Activated T-cell treated with anti-CD3 and anti-CD28 coated beads, Interleukin-2, amount 50 U/mL, for 1 hour (primary cell): ENCODE measurements at places on chromosomes 13 and 19.

GRCh38 chr13:109422161-109422560 lies 364.2 kb downstream of the IRS2 start:
- DNase-seq, result no peak

DNA sequence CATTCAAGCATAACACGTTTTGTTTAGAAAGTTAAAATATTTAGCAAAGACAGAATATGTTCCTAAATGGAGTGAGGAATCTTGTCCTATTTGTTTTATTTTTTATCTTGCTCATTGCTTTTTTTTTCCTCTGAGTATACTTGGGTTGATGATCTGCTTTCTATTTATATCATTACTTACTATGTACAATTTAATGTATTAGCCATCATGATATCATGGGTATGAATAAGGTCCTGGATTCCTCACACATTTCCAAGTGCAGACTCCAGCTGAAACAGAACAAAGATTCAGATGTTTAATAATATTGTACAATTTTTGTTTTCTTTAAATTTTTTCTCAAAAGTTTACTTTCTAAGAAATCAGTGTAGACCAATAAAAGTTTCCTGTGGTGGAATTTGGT lies 388.2 kb downstream of the GPC6 start:
- DNase-seq, result no peak

GRCh38 chr13:95636853-95637252 lies 7.7 kb downstream of the DZIP1 start:
- DNase-seq, result no peak

DNA sequence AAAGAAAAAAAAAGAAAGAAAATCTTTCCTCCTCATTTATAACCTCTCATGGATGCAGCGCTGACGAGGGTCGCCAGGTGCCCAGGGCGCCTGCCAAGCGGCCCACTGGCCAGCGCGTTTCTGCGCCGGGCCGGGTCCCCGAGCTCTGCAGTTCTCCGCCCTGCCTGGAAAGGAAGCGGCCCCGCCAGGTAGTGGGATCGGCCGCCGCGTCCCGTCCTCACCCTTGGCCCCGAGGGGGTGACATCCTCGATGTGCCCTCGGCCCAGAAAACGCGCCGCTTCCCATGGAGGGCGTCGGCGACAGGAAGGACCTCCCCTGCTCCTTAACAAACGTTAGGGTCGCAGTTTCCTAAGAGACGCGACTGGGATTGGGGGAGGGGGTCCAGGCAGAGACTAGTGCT lies 56.9 kb downstream of the ZNF726 start:
- no peak for DNase-seq

- no peak for DNase-seq
These were observed 4.5 kb upstream of the EEF1AKMT1 start for GRCh38 chr13:20778311-20778710.

GRCh38 chr19:53662209-53662608 lies 30.4 kb downstream of the DPRX start:
- DNase-seq, result no peak

GRCh38 chr19:17048885-17049453 lies 22.4 kb upstream of the CPAMD8 start:
- no peak for DNase-seq

DNA sequence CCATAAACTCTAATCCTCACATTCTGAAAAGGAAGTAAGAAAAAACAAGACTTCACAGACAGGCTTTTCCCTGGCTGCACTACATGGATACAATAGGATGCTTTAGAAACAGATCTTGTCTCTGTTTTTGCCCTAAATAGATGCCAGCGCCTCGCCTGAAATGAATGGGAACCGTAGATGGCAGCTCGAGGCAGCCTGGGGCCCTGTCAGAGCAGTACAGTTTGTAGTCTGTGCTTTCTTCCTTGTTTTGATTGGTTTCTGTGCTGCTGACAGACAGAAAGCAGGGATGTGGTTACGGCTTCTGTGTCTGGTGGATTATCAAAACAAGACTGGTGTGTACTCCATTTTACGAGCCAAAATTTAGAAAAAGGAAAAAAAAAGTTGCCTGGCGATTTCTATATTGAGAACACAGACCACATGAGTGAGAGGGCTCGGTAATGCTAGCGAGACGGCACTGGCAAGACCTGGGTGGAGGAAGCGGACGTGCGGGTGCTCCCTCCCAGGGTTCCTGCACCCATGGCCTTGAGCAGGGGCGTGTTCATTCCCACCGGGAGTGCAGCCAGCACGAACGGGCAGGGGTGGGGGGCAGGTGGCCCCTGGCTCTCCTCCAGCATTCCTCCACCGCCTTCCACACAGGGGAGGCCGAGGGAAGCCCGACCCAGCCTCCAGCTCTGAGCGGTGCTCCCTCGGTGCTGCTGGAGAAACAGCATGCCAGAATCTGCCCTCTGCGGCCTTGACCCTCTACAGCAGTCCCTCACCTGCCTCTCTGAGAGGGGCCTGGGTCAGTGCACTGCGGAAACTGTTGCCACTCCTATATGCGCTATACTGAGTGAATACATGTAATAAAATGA lies 37.6 kb upstream of the C1QTNF9 start:
- peak; percentile 65 for DNase-seq

GRCh38 chr19:50328224-50328872 lies 829 bp downstream of the KCNC3 start:
- DNase-seq, result no peak

DNA sequence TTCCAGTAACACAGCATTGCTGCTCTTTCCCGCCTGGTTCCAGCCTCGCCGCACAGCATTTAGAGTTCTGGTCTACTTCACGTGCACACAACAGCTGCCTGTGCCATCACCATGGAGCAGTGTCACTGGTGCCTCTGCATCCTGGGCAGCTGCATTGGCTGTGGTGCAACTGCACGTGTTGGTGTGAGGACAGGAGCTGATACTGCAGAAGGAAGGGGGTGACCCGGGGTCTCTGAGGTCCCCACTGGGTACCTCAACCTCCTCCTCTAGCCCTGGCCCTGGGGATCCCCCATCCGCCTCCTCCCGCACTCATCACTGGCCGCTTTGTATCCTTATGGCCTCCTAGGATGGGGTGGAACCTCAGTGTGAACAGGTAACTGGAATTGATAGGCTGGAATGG lies 112.5 kb downstream of the SOX1 start:
- DNase-seq, result no peak

DNA sequence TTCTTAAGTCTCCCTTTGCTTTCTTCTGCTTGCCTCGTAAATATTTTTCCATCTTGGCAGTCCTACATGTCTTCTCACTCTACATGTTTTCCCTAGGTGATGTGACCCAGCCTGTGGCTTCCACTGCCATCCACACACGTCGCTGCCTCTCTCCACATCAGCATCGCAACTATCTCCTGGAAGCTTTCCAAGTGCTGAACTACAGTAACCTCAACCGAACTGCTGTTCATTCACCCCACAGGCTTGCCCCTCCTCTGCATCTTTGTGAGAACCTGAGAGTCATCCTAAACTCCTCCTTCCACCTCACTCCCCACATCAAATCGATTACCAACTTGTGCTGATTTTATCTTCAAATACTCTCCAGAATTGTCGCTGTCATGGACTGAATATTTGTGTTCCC lies 41.2 kb upstream of the USPL1 start:
- DNase-seq, result peak; percentile 49

DNA sequence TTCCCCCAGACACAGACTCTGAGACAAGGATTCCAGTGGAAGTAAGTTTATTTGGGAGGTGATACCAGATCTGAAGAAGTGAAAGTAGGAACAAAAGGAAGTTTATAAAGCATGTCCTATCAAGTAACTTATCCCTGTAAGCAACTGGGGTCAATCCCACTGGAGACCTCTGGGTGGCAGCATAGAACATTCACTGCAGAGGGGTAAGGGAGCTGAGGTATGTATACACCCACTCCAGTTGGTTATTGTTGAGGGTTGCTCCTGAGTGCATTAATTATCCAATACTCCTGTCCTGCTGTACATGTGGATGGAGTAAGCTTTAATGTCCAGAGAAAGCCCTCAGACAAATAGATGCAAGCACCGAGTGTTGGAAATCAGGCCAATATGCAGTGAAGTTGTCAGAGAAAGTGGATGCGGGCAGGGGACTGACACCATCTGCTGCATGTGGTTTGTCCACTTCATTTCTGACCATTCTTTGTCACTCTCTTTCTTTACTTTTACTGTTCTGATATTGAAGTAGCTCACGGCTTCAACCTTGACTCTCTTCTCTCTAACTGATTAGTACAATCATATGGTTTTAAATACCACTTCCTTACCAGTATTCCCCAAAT lies 46.7 kb downstream of the NOTCH3 start:
- DNase-seq, result no peak

- DNase-seq, result no peak
These were observed 92.9 kb downstream of the RGCC start for GRCh38 chr13:41550276-41550675.

GRCh38 chr13:95471960-95472359 lies 80.6 kb upstream of the CLDN10 start:
- no peak for DNase-seq

GRCh38 chr13:30194906-30195305 lies 112.4 kb downstream of the KATNAL1 start:
- DNase-seq, result no peak

GRCh38 chr13:77477299-77477848 lies 58.1 kb upstream of the SCEL start:
- no peak for DNase-seq

DNA sequence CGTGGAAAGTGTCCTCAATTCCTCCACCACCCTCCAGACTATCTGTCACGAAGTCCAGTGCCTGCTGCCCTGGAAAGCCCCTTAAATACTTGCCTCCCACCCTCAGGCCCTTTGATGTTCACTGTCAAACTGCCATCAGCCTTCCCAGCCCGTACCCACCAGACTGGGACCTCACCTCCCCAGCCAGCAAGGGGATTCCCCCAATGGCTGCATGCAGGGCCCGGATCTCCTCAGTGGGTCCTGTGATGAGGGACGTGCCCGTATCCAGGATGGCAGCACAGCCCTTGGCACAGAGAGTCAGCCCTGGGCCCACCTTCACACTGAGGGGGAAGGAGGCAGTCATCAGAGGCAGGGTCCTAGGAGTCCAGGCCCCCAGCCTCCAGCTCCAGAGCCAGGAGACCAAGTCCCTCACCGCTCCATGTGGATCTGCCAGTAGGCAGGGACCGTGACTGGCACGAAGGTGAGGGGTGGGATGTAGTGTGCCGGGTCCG lies 6.1 kb downstream of the NAPSA start:
- DNase-seq, result no peak

DNA sequence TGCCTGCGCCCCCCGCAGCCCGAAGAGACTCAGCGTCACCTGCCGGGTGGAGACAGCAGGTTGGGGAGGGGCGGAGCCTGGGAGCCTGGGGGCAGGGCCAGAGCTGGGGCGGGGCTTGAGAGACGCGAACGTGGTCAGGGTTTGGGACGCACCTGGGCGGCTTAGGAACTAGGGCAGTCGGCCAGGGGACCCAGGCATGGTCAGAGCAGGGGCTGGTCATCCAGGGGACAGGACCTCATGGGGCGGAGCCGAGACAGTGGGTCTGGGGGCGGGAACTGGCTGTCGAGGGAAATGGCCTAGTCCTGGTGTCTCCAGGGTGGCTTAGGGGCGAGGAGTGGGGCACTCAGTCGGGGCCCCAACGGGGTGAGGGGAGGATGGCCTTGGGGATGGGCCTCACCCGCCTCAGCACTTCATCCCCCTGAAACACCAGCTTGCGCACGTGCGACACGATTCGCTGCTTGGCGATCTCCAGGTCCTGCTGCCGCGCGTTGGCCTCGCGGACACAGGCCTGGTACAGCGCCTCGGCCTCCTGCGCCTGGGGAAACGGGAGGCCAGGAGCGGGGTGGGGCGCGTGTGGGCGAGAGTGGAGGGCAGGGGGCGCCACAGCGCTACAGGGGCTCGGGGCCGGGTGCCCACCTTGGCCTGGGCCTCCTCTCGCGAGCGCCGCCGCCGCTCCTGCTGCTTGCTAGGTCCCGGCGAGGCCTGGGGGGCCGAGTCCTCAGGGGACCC lies 5.8 kb downstream of the GMIP start:
- DNase-seq, result no peak

DNA sequence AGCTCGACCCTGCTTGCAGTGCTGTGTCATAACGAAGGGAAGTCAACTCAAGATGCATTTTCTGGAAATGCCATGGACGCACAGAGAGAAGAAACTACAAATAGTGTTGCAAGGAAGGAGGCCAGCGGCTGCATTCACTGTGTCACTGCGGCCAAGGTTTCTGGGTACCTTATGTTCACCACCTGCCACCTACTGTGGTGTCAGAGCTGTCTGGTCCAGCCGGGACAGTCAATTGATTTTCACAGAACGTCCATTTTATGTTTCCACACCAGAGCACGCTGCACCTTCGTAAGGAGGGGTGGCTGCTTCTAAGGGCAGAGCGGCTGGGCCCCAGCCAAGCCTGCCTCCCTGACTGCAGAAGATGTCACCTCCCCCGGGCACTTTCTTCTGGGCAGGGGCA lies 17.7 kb downstream of the TSHZ3 start:
- no peak for DNase-seq

DNA sequence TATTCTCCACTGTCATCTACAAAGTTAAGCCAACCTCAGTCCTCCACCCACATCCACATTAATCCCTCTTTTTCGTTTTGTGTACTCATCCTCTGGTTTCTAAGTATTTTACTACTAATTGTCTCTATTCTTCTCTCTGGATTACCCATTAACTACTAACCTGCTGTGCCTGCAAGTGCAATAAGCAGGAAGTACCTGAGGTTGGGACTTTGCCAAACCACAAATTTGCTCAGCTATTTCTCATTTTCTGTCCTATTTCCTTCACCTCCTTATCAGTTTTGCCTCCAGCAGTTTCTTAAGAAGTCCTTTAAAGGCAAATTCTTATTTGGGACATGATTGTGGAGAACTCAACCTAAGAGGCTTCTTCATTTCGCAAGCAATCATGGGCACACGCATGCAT lies 1708.9 kb downstream of the SLITRK5 start:
- DNase-seq, result no peak

GRCh38 chr19:51090471-51090870 lies 7.8 kb upstream of the KLK14 start:
- DNase-seq, result no peak

GRCh38 chr19:48216933-48217332 lies 38.8 kb downstream of the CARD8 start:
- DNase-seq, result no peak

DNA sequence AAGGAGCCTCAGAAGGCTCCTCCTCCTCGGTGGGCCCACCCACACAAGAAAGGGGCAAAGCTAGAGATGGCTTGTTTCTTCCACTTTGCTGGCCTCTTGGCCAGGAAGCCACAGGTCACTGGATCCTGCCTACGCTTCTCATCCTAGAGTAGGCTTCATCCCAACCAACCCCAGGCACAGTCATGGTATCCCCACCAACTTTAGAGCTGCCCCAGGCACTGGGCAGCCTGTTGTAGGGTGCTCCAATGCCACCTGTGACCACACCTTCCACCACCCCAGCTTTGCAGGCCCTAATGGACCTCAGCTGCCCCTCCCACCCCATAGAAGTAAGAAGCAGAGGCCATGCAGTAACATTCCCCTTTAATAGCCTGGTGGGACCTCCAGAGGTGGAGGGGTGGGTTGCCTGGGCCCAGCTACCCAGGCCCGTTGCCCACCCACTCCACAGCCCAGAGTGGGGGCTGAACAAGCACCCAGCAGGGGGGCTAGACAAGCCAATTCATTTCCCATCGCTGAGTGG lies 522 bp upstream of the CHMP2A start:
- no peak for DNase-seq

- no peak for DNase-seq
These were observed 679 bp downstream of the ZNF471 start for GRCh38 chr19:56508290-56508778.

GRCh38 chr19:18147396-18147795 lies 5.6 kb upstream of the PIK3R2 start:
- DNase-seq, result no peak
